Myocyte (in vitro differentiated cells): ENCODE measurements at places on chromosomes 3 and 15.

GRCh38 chr3:120093119-120093910, 932 bp downstream of the GSK3B start:
- DNase-seq, result peak; percentile 89

DNA sequence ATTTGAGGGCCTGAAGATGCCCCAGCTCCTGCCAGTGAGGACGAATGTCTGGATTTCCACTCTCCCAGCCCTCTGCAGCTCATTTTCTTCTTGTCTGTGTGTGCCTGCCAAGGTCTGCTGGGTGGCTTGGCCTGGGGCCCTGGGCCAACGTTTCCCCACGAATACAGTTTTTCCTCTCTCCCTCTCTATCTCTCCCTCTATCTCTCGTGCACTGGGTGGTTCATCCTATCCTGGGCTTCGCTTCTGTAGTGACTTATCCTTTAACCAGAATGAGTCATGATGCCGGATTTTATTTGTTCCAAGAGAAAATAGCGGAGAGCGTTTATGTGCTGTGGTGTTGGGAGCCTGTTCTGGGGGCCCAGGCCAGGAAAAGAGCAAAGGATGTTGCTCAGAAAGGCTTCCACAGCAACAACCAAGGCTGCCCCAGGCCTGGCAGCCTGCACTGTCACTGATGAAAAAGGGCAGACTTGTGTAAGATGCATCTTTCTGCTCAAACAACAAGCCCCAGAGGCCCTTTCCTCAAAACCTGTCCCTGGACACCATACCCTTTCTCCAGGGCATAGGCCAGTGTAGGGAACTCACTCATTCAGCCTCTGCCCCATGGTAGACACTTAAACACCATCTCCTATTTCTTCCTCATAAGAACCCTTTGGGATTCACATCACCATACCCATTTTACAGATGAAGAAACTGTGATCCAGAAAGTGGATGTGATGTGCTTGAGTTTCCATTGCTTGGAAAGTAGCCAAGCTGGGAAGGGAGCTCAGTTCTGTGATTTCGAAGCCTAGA, 47.3 kb downstream of the ITGA11 start:
- peak; percentile 85 for DNase-seq

DNA sequence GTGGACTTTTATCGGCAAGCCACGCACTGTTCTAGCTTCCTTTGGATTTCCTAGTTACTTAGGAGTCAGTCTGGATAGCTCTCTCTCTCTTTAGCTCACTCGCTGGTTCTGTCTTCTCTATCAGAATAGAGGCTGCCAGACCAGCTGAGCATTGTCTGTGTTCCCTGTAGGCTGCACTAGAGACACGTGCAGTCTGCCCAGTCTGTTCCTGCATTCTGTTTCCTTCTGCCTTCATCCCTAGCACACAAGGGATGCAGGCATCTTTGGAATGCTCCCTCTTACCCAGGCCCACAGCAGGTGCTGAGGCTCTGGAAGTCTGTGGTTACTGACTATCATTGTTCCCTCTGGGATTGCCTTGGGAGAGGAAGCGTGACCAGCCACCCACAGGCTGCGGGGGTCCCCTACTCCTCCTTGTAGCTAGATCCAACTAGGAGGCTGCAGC, 322.8 kb downstream of the ZNF621 start:
- peak; percentile 99 for DNase-seq

DNA sequence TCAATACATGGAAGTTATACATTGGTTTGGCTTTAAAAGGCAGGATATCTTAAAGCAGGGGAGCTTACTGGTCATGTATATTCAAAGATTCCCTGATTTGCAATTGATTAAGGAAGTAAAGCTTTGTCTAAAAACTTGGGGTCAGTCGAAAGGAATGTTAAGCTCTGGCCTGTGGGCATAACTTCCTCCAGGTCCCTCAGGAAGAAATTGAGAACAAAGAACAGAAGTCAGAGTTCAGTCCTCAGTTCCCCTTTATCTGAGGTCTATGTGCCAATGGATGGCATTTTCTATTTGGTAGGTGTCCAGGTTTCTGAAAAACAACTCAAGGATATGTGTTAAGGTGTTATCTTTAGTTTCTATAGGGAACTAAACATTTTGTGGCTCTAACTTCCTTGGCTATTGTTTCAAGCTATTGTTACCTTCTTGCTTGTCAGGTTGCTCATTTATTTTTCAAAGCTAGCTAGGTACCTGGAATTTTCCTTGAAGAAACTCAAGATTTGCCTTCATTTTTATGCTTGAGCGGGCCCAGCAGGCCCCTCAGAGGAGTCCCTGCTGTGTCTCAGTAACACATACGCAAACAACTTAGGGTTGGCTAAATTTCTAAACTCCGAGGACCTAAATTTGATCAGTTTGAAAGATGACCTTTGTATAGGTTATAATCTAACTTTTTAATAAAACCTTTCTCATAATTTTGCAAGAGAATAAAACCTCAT, 135.0 kb upstream of the UBE2E2 start:
- no peak for DNase-seq

GRCh38 chr3:40192628-40193027, 116.9 kb upstream of the EIF1B start:
- DNase-seq, result no peak

DNA sequence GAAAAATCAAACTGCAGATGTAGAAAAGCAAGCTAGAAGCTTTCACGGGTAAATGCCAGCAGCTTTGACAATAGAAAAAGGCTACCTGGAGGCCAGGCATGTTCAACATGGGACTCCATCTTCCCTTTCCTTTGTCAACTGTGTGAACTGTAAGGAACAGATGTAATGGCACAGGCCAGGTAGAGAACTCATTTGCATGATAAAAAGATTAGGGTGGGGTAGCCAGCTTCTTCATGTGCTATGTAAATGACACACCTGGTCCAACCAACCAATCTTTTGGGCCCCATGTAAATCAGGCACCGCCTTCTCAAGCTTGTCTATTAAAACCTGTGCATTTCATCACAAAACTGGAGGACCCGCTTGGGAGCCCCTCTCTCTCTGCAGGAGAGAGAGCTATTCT, 686.5 kb upstream of the GOLIM4 start:
- no peak for DNase-seq

DNA sequence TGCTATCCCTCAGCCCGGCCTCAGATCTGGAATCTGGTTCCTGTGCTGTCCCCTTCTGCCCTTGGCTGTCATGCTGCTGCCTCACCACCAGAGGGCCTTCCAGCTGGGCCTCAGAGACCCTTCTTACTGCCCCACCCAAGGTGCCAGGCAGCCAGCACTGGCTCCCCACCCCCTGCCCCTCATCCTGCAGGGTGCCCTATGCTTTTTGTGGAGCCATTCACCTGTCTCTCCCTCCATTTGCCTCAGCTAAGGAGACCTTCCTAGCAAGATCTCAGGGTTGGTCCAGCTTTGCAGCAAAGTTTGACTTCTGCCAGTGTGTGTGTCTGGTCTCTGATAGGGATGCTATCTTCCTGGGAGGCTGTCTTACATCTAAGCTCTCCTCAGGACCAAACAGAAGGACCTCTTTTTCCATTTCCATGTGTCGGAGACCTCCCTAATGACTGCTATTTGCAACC, 1.9 kb upstream of the VWA5B2 start:
- peak; percentile 34 for DNase-seq

DNA sequence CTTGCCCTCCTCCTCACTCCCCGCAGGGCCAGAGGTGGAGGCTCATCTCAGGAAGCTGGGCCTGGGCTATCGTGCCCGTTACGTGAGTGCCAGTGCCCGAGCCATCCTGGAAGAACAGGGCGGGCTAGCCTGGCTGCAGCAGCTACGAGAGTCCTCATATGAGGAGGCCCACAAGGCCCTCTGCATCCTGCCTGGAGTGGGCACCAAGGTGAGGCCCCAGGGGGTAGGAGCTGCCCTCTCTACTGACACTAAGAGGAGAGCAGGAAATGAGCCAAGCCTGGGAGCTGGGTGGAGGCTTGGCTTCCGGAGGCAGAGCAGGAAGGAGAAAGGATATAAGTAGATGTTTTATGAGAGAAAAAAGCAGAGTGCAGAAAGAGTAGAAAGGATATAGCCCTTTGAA, 4.9 kb downstream of the OGG1 start:
- no peak for DNase-seq

DNA sequence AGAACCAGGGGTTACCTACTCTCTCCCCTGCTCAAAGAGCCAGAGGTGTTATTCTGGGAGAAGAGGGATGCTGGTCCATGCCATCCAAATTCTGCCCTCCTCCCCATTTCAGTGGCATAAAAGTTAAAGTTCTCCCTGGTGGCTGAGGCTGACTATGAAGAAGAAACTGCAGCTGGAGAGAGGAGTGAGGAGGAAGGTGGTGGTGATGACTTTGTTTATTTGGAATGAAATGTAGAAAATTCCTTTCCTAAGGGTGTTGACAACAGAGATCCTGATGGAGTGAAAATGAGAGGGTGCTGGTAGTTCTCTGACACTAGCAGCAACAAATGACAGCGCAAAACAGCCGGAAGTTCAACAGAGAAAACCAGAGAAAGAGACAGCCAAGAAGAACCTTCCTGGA, 100.4 kb downstream of the PCCB start:
- DNase-seq, result peak; percentile 30

DNA sequence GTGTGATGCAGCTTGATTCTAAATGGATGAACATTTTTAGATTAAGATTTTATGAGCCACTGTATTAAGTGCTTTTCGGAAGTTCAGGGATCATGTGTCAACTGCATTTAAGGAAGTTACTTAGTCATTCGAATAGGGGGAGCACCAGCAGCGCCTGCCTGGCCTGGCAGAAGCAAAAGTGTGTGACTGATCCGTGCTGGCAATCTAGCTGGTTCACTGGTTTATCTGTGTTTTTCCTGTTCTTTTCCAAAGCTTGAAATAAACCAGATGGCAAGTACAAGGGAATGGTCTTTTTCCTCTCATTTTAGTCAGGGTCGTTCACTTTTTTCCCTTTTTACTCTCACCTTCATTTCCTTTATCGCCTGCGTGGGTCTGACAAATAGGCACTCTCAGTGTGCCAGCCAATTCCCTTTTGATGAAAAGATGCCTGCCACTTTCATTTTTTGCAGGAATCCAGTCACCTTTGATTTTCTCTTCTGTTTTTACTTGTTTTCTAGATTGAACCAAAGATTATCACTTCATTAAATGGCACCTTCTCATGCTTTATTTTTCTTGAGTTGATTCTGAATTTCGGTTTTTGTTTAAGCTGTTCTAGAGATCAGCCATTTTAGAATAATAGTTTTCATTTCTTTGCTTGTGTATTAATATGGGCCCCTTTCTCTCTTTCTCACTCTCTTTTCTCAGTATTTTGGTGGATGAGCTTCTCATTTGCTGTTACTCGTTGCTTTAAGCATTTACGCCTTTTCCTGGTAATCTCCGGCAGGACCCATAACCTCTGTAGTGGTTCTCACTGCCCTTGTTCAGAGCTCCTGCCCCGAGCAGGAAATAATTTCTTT, 2.8 kb downstream of the ABHD2 start:
- DNase-seq, result peak; percentile 87

DNA sequence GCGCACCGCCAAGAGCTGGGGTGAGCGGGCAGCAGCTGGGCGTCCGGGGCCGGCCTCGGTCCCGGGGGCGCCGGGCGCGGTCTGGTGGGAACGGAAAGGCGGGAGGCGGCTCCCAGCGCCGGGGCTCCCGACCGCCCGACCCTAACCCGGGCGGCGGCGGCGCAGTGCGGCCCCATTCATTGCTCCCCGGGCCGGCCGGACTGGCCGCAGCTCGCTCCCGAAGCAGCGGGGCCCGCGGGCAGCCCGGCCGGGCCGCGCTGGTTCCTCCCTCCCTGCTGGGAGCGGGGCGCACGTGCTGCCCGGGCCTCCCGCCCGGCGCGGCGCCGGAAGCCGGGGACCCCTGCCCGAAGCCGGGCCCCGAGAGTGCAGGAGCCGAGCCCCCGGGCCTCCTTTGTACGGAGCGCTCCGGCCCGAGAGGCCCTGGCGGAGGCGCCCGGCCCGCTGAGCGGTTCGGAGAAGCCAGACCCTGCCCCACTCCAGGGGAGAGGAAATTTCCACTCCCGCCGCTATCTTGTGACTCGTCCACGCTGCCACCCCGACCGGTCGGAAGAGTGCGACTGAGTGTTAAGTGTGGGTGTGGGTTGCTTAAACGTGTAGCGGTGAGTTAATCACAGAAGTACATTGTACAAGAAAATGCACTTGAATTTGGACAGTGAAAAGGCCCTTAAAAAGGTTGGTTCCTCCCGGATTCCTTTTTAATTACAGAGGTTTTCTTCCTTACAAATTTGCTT, 613 bp downstream of the ATP1B3 start:
- DNase-seq, result peak; percentile 60

GRCh38 chr15:88649753-88650551, 11.1 kb downstream of the ISG20 start:
- peak; percentile 33 for DNase-seq
